ENCODE measurements at places on chromosomes 3 and 15. TPM values are rescaled to one million over a fixed set of nuclear protein-coding genes. Genes with fewer than 3 reads are reported as not detected.

GRCh38 chr3:149898771-149899170 lies 71.9 kb downstream of the PFN2 start:
- DNase-seq, result no peak

The ANKRD28 gene
- 36.0 TPM for total RNA-seq

GRCh38 chr3:178263236-178263916 lies 272.9 kb upstream of the KCNMB2 start:
- no peak for DNase-seq

GRCh38 chr3:127491323-127491722 lies 99.2 kb downstream of the TPRA1 start:
- no peak for DNase-seq

DNA sequence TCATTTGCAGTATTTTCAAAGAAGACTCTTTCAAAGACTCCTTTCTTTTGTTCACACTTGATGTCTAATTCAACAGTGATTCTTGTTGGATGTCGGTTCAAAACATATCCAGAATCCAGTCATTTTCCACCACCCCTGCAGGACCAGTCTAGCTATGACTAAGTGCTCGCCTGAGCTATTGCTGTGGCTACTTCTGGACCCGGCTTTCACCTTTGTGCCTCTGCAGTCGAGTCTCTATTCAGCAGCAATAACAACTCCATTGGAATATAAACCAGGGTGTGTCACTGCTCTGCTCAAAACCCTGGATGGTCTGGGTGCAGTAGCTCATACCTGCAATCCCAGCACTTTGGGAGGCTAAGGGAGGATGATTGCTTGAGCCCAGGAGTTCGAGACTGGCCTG lies 55.0 kb downstream of the PRICKLE2 start:
- no peak for DNase-seq

DNA sequence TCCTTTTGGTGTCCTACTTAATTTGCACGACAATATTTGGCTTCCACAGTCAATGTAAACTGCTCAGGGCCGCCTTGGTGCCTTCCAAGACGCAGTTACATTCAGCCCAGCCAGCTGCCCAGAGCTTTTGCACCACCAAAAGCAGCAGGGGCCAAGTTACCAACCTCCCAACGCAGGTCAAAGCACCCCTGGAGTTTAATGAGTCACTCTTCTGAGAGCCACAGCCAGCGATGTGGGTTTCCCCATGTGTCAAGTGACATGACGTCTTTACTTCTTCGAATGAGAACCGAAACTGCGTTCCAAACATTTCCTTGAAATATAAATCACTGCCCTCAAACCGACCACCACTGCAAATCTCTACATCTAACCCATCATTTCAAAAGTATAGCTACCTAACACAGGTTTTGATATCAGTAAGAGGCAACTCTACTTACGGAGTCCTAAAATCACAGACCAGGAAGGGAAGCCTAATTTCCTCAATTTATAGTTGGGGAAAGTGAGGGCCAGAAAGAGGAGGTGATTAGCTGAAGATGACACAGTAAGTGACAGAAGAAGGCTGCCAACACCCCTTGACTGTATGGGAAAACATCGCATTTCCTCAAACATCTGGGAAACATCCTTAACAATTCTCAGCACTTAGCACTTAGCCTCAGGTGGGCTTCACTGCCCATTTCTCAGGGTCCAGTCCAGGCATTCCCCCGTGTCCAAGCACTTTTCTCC lies 24.5 kb downstream of the MB21D2 start:
- peak; percentile 34 for DNase-seq

DNA sequence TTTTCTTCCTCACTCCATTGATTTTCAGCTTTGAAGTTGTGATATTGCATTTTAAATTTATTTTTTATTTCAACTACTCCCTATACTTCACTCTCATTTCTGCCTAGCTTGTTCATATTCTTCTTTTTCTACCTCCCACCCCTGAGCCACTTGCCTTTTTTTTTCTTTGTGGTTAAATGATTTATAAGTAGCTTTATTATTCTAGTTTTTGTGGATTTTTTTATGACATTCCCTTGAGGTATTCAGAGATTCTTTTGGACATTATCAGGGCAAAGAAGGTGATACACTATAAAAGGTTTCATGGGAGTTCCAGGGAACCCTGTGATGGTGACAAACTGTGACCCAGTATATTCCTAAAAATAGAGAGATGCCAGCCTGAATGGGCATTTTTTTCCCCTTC lies 3.3 kb downstream of the C15orf61 start:
- DNase-seq, result no peak
